ENCODE measurements at places on chromosomes 2 and 18.

DNA sequence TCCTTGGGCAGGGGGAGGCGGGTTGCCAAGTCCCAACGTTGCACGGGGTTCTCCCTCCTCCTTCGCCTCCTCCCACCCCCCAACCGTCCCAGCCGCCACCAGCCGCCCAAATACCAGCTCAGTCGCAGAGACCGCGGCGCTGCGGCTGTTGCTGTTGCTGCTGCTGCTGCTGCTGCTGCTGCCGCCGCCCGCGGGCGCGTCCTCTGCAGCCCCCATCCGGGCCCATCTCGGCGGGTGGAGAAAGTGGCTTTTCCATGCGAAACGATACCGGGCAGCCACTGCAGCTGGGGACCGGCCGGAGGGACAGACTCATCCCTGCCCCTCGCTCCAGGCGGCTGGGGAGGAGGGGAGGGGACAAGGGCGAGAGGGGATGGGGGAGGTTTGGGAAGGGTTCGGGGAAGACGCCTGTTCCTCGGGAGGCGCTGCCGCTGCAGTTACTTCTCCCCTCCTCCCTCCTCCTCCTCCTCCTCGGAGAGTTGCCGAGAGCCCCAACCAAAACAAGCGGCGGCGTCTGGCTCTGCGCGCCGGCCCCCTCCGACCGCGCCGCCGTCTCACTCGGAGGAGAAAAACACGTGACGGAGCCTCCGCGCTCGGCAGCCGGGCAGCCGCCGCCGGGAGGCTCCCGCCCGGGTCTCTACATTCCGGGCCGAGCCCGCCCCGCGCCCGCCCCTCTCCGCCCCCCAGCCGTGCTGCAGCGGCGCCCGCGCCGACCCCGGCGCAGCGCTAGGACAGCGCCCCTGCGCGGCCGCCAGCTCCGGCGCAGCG lies at the start of gene IRS1:
Gene IRS1 (minus strand): TSS at position 610 of the 765 bp plus-strand sequence. CDS start 1,082 bp downstream, outside the sequence.
- DNase-seq: peak; percentile 19

GRCh38 chr2:191404568-191404991 lies 159.4 kb downstream of the MYO1B start:
- DNase-seq: no peak

DNA sequence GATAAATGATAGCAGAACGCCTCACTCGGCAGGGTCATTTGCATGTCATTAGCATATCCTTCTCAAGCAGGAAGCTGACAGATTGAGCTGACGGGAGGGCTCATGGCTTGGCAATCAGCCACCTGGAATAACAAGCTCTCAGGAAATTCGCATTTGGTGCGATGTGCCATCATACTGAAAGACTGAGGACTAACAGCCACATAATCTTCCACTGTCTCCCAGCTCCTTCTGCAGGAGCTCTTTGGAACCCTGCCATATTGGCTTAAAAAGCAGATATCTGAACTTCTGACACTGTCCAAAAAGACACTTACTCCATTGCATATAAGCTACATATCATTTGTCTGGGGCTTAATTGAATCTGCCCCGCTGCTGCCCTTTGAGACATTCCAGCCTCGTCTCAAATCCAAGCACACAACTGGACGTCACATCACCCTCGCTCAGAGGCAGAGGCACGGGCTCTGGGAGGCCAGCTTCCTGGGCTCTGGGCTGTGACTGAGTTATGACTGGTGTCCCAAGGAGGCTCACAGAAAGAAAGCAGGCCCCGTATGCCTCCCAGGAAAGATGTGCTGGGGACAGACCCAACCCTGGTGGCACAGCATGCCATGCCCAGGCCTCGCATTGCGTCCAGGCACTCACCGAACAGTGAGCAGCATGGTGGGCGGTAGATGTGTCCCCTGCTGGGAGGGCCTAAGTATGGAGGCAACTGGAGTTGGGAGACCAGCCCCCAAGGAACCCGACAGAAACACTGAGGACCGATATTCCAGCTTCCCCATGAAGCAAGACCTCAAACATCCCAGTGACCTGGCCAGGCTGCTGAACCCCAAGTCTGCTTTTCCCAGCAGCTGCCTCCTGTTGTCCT lies 228.0 kb downstream of the ATAD2B start:
- DNase-seq: no peak

GRCh38 chr2:19881221-19881907 lies 20.4 kb downstream of the TTC32 start:
- DNase-seq: no peak

DNA sequence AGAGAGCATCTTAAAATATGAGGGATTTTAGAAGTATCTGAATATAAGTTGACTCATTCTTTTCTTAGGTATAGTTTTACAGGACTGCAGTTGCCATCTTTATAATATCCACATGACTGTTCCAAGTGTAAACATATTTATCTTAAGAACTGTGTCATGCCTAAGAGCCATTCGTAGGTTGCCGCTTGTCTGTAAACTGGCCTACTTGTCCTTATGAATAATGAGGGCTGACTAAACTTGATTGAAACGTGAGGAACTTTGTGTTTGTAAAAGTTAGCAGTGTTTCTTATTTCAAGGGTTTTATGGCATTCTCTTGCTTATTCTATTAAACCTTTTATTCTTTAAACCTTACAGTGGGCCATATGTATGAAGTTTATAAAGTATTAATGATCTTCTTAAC lies 99.6 kb downstream of the MAP3K20 start:
- DNase-seq: no peak

- no peak for DNase-seq
Measured at GRCh38 chr2:164922134-164922533, 33.2 kb downstream of the SLC38A11 start.

- no peak for DNase-seq
Measured at GRCh38 chr2:86290596-86291327, 46.7 kb downstream of the REEP1 start.

DNA sequence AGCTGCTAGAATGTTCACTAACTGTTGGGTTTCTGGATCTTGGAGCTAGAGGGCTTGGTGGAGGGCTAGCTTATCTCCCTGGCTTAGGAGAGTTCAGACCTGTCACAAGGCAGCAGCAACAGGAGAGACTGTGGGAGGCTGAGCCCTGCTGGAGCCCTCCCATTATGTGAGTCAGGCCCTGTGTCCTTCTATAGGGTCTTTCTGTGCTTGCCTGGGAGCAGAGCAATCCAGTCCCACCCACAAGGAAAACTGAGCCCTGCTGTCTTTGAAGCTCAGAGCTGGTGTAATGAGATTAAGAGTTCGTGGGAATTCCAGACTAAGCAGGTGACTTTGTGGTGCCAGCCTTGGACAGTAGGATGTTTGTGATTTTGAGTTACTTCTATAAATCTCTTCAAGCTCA lies 249.0 kb downstream of the TTC32 start:
- no peak for DNase-seq

Data from hematopoietic multipotent progenitor cell treated with erythropoietin and hydrocortisone succinate and interleukin-3 and kit ligand, for 17 days (in vitro differentiated cells).